ENCODE measurements at places on chromosomes 6 and 20.
A peak's percentile ranks its signal among the peaks of the same experiment; 100 is the strongest.

DNA sequence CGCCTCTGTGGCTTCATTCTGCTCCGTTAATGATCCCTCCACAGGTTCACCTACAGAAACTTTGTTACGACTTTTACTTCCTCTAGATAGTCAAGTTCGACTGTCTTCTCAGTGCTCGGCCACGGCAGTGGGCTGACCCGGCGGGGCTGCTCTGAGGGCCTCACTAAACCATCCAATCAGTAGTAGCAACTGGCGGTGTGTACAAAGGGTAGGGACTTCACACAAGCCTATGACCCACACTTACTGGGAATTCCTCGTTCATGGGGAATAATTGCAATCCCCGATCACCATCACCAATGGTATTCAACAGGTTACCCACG, 1959.2 kb upstream of the DEFB115 start:
- DNase-seq = no peak

DNA sequence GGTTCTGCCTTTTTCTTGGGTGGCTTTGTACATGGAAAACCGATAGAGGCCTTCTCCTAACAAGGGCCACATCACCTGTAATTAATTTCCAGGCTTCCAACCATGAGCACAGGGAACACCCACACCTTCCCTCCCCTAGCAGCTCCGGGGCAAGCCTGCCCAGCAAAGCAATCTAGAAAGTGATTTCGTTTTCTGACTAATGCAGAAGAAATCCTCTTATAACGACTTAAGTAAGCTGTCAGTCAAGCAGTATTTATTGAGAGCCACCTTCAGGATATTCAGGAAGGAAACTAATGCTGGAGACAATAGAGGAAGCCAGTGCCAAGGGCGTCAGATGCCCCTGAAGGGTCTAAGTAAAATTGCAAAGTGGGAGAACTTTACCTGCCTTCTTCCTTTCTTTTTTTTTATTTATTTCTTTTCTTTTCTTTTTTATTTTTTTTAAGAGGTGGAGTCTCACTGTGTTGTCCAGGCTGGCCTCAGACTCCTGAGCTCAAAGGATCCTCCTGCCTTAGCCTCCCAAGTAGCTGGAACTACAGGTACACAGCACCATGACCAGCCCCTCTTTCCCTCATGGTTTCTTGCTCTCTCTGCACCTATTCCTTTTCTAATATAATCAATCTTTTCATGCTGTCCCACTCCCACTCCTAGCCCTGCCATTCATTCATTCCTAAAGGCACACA, 67.5 kb upstream of the MBOAT1 start:
- no peak for DNase-seq

- DNase-seq = no peak
Observed at GRCh38 chr20:59184880-59185447, 21.3 kb downstream of the ZNF831 start.

GRCh38 chr6:15465212-15465611, 197.6 kb downstream of the DTNBP1 start:
- DNase-seq = no peak

DNA sequence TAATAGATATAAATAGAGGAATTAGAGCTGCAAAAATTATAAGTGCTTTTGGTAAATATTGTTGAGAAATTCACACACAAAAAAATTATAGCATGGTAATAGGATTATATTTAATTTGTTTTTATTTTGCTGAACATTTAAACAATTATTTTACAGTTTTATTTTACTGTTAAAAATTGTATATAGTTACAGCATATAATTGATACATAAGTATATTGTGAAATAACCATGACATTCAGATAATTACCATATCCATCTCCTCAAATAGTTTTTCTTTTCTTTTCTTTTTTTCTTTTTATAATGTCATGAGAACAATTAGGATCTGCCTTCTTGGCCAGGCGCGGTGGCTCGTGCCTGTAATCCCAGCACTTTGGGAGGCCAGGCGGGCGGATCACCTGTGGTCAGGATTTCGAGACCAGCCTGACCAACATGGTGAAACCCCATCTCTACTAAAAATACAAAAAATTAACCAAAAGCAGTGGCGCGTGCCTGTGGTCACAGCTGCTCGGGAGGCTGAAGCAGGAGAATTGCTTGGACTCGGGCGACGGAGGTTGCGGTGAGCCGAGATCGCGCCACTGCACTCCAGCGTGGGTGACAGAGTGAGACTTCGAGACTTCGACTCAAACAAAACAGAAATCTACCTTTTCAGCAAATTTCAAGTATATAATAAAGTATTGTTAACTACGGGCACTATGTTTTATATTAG, 654.2 kb downstream of the TENT5A start:
- no peak for DNase-seq

DNA sequence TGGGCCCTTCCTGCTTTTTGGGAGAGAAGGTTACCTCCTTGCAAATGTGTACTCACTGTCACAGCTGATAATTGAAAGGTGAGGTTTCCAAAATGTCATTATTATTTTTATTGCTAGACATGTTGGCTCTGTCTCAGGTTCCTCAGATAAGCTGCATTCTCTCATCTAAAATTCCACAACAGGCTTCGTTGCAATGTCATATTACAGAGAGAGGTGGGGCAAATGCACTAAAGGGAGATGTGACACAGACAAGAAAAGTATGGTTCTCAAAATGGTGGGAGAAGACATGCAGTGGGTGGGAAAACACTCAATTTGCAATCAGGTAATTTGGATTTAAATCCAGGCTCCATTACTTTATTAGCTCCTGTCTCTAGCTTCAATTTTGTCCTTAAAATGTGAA, 256.4 kb upstream of the POU3F2 start:
- DNase-seq = no peak

GRCh38 chr20:57493091-57493615, 31.8 kb downstream of the CTCFL start:
- DNase-seq = no peak

DNA sequence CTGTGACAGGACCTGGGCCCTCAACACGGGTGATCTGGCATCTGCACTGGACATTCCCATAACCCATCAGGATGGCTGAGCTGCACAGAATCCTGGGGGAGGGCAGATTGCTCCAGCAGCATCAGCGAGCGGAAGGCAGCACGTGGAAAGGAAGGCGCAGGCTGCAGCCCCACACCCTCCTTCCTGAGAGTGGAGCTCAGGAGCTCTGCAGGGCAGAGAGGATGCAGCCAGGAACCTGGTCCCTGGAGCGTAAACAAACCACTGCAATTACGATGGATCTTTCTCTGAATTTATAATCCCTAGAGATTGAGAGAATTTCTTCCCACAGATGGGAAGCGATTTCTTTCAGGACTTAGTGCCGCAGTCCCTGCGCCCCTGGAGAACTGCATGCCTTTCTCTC, 39.7 kb upstream of the EMILIN3 start:
- no peak for DNase-seq

- no peak for DNase-seq
Observed at GRCh38 chr6:127458817-127459216, 372 bp downstream of the KIAA0408 start.

GRCh38 chr6:45486736-45487135, 109.0 kb upstream of the SUPT3H start:
- DNase-seq = no peak

- DNase-seq = no peak
Observed at GRCh38 chr20:53922901-53923314, 147.5 kb downstream of the BCAS1 start.

- no peak for DNase-seq
Observed at GRCh38 chr6:72832271-72832670, 210.4 kb downstream of the KCNQ5 start.

GRCh38 chr20:50708845-50709635, 17.7 kb upstream of the RIPOR3 start:
- DNase-seq = no peak

GRCh38 chr6:98864497-98864896, 30.1 kb downstream of the POU3F2 start:
- no peak for DNase-seq

DNA sequence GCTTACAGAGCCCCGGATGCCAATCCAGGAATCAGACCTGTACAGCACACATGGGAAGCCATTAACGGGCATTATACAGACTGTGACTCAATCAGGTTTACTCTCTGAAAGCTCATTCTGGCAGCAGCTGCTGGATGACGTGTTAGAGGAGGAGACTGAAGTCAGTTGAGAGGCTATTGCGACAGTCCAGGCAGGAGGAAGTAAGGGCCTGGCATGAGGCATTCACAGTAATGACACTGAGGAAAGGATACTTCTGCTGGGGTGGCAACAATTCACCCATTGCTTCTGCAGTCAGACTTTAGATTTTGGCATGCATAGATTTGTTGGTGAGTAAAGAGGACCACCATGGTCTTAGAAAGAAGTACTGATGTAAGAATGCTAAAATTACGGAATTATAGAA, 151.0 kb upstream of the HEY2 start:
- no peak for DNase-seq

- DNase-seq = no peak
Observed at GRCh38 chr6:30972816-30973215, 10.7 kb upstream of the MUC21 start.

DNA sequence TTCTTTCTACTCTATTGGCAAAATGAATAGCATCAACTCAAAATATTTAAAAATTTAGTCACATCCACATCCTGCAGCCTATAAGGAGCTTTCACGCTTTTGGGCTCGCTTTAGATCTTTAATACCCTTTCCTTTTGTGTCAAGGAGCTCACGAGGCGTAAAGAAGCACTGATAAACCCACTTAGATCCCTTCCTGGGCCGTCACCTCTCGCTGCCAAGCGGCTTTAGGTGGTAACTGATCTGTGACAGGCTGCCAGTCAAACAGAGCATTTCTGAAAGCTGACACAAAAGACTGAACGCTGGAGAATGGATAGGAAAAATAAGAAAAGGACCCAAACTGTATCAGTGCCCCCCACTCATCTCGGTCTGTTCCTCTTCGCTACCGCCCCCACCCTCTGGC, 385.7 kb upstream of the MMS22L start:
- DNase-seq = no peak

- DNase-seq = no peak
Observed at GRCh38 chr20:48805286-48805685, 22.5 kb downstream of the PREX1 start.

- no peak for DNase-seq
Observed at GRCh38 chr6:1053586-1053985, 258.3 kb upstream of the FOXQ1 start.

DNA sequence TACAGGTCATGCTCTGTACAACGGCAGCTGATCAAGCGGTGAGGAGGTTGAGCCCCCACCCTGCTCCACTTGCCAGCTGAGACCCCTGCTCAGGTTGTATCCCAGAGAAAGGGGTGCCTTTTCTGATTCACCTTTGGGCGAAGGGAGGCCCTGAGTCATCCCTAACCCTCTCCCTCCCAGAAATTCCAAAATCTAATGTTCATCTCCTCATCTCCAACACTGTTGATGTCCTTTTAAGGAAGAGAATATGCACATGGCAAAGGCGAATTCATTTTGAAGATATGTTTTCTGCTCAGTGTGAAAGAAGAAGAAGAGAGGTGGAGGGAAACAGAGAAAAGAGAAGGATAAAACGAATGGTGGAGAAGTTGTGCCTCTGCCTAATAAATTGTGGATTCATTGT, 120.5 kb downstream of the SCML4 start:
- no peak for DNase-seq

DNA sequence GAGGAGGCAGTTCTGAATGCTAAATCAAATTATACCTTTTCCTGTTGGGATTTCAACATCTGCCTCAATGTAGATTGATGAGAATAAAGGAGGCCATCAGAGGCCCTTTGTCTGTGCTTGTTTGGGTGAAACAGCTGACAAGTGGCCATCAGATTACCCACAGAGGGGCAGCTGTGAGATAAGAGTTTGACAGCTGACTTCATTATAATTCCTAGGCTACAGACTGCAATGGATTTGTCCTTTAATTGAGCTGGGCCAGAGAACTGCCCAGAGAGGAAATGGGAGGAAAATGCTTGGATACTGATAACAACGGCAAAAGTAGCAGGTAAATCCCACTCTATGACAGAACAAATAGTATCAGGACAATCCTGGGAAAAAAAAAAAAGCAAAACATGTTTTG, 649.4 kb downstream of the HDGFL1 start:
- DNase-seq = no peak

DNA sequence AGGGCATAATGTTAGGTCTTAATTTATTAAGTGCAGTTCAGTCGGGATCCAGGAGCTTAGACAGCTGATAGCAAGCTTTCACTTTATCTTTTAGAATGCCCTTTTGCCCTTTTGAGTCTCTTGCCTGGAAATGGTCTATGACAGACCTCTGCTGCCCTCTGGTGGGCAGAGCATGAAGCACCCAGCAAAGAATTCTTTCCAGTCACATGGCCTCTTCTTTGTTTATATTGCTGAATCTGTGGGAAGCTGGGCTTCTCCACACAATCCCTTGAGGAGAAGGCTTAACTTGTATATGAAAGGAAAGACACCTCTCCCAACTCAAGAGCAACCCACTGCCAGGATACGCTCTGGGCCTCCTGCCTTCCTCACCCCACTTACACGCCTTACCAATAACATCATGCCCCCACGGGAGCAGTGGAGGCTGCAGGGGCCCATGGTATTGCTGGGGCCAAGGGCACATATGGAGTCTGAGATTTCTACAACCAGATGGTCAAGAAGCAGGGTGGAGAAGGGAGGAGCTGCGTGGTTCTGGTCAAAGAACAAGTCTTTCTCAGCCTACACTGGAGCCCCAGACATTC, 20.4 kb downstream of the WFDC3 start:
- peak; percentile 80 for DNase-seq

DNA sequence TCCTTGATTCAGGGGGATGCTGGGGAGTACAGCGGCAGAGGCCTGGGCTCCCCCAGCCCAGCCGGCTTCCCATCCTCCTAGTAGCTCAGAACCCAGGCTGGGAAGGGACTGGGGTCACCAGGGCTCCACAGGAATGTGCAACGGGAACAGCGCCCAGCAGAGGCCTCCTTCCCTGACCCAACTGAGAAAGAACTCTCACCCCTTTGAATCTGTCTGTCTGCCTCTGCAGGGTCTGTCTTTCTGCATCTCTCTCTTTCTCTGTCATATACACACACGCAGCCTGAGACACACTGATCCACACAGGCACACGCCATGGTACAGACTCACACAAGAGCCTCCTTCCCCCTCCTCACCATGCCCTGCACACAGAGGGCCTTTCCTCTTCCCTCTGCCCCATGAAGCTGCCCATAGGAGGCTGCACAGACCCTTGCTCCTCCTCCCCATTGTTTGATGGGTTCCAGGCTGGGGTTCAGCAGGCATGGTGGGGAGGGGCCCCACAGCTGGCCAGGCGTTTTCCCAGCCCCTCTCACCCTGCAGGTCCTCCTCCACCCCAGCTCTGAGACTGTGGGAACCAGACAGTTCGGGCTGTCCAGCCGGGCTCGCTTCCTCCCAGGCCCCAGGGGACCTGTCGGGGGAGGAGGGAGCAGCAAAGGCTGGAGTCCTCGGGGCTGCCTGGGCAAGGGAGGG, 2.8 kb downstream of the FOXS1 start:
- no peak for DNase-seq

DNA sequence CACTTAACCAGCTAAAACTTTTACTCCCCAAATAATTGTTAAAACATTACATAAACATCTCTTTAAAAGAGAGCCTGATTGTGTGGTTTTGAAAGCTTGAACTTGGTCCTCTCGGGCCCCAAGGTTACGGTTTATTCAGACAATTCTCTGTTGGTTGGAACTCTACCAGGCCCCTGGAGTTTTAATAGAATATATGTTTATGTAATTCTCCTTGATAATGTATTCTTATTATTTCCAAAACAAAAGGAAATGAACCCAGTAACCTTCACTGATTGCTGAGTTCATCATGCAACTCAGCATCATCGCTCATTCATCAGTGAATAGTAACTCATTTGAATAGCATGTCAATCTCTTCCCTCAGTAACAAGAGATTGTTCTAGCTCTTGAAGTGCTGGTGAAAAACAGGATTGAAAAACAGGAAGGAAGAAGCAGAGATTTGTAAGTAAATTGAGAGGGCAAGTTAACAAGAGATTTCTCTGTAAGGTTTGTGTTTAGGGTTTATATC, 464.5 kb upstream of the MARCKS start:
- no peak for DNase-seq

GRCh38 chr6:135170849-135171248, 10.3 kb upstream of the MYB start:
- no peak for DNase-seq

Measured in activated CD4-positive, alpha-beta T cell treated with anti-CD3 and anti-CD28 coated beads, Interleukin-2, amount 50 U/mL, for 4 hours (primary cell).